Germinal center (tissue), 1 donor: ENCODE measurements at places on chromosomes 7 and 10.

- DNase-seq: no peak
These were observed 289.6 kb downstream of the TCERG1L start for GRCh38 chr10:131021969-131022368.

GRCh38 chr7:30644286-30644955 is 37.8 kb downstream of the CRHR2 start:
- no peak for DNase-seq

- DNase-seq: no peak
These were observed 23.5 kb downstream of the POLL start for GRCh38 chr10:101564490-101564991.

DNA sequence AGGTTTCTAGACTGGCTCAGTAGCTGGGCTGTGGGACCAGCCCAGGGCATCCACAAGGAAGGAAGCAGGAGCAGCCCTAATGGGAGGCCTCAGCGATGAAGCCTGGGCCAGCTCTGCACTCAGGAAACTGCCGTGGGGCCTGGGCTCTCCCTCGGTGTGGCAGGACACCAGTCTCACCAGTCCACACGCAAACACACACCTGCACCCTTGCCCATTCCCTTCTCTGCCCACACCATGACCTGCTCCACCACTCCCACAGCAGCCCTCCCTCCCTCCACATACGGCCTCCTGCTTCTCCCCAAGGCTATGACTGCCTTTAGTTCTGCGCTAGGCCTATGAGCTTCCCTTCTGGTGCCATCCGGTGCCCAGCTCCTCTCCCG is 7.1 kb downstream of the FGF8 start:
- DNase-seq: no peak

DNA sequence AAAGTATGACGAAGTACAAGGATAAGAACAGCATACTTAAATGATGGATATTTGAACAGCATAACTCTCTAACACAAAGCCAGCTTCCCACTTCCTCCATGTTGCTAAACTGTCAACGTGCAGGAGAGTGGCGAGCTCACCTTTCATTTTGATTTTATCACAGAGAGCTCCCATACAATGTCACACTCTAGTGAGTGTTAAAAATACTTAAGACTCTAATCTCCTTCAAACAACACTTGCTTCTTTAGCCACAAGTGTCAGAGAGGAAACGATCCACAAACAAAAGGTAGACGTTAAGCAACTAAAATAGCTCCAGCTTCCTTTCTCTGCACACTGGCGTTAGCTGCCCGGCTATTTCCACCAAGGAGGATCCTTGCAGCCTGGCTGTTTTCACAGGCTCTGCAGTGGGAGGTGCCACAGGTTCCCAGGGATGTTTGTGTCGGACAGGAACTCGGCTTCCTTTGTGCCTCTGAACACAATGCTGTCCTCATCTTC is 194.6 kb downstream of the COBL start:
- no peak for DNase-seq

DNA sequence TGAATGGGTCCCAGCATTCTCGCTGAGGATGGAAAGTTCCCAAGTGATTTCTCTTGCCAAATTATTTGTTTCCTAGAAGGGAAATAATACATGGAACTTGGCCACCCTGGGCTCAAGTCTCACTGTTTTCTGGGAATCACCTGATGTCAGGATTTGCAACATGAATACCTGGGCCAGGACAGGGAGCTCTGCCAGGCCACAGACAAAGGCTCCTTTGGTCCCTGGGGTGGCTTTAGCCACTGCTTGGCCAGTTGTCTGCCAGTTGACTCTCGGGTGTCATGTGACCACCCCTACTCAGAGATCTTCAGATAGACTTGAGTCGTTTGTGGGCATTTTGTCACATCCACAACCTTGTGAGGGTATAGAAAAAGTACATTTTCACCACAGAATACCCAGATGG is 258.0 kb upstream of the HABP2 start:
- DNase-seq: no peak

DNA sequence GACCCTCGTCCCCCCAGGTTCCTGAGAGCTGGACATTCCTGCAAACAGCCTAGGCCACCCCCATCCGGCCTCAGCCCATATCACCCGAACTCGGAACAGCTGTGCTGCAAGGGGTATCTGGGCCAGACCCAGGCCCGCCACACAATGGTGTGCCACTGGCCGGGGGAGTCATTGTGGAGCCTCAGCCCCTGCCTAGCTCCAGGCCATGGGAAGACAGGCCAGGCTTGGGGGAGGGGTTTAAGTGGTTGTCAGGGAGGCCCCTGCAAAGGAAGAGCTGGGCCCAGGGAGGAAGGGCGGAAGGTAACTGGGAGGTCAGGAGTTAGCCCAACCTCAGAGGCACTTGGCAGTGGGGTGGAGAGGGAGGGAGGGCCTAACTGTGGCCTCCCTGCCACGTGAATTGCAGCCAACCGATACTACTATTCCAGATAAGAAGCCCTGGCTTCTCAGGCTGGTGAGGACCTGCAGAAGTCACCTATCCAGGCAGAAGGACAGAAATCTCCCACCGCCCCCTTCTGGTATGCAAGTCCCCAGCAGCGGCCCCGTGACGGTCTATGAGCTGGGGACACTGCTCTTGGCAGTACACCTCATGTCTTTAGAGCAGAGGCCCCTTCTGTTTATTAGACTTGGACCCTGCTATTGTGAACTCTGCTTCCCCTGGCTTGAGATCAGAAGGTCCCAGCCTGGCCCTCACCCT is 26.8 kb downstream of the VSIR start:
- DNase-seq: no peak

DNA sequence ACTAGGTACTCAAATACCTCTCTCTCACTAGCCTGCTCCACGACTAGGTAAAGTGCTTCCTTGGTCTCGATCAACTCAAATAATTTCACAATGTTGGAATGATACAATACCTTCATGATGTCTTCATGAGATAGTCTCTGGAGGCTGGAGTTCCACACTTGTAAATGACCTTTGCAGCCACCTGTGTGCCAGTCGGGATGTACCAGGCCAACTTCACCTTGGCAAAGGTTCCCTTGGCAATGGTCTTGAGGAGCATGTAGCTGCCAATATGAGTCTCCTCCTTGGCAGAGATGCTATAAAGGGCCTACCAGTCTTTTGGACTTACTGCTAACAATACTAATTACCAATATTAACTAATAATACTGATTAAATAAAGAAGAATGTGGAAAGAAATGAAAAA is 42.5 kb upstream of the EEPD1 start:
- DNase-seq: no peak

GRCh38 chr7:139232904-139233303 is 1.9 kb downstream of the UBN2 start:
- DNase-seq: no peak

- no peak for DNase-seq
These were observed 80.9 kb downstream of the LRMDA start for GRCh38 chr10:75512203-75512933.

GRCh38 chr7:74178632-74179031 is 4.5 kb downstream of the EIF4H start:
- no peak for DNase-seq

DNA sequence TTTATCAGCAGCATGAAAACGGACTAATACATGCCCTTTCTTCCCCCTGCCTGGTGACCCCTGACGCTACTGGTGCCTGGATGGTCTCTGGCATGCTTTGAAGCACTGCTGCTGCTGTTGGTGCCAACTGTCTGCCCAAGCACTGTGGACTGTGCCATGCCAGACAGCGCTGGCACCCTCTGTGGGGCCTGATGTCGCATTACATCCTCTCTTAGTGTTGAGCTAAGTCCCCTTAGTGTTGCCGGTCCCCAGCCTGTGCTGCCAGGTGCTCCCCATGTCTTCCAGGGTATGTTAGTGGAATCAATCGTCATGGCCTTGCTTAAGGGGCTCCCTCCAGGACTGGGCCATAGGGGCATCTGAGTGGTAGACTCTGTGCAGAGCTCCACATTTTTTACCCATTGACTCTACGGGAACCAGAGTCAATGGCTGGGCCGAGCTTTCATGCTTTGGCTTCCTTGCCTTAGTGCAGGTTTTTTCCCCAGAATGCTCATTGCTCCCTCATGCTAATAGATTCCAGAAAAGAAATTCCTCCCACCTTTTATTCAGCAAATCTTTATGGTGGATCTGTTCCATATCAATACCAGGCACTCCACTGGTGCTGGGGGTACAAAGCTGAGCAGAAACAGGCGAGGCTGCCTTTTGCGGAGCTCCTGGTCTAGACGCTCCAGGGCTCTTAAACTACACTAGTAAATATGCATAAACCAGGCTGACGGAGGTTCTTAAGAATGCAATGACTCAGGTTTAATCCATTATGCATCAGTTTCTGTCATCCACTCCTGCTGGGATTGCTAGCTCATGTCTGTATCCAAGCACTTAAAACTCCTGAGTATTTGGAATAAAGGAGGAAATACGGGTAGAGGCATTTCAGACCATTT is 21.8 kb upstream of the MRC1 start:
- no peak for DNase-seq

DNA sequence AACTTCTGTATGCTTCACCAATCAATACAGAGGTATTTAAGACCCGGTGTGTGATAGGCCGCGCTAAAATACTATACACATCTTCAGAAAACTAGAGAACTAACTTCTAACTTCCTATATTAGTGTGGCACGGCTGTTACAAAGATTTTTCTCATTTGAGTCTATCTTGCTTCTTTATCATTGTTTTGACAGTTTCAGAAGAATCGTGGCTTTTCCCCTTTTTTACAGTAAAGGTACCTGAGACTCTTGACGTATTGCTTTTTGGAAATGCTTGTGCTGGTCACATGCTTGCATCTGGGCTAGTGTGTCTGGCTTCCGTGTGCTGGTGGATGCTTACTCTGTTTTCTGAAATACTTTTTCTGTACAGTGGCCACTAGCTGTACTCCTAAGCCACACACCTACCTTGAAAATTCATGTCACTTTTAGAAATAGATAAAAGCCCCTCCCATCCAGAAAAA is 12.7 kb downstream of the IKZF1 start:
- peak; percentile 43 for DNase-seq

DNA sequence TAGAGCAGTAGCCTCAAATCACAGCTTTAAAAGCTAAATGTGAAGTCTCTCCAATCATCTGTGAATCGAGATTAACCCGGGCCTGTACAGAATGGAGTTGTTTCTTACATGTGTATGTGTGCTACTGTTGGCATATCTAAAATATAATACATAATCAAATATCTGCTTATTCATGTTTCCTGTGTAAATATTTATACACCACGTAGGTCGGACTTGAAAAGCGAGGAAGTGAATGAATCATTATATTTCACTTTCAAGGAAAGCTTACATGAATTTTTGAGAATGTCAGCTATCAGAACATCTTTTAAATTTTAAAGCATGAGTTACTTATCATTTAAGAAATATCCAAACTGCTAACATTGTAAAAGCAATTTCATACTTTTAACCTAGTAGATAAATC is 233.3 kb downstream of the SLC25A13 start:
- DNase-seq: no peak

GRCh38 chr10:77836299-77836820 is 90.2 kb downstream of the DLG5 start:
- DNase-seq: peak; percentile 50

GRCh38 chr7:123184271-123184670 is 15.5 kb downstream of the SLC13A1 start:
- DNase-seq: no peak

- no peak for DNase-seq
These were observed 99.4 kb downstream of the BTRC start for GRCh38 chr10:101453318-101453717.

DNA sequence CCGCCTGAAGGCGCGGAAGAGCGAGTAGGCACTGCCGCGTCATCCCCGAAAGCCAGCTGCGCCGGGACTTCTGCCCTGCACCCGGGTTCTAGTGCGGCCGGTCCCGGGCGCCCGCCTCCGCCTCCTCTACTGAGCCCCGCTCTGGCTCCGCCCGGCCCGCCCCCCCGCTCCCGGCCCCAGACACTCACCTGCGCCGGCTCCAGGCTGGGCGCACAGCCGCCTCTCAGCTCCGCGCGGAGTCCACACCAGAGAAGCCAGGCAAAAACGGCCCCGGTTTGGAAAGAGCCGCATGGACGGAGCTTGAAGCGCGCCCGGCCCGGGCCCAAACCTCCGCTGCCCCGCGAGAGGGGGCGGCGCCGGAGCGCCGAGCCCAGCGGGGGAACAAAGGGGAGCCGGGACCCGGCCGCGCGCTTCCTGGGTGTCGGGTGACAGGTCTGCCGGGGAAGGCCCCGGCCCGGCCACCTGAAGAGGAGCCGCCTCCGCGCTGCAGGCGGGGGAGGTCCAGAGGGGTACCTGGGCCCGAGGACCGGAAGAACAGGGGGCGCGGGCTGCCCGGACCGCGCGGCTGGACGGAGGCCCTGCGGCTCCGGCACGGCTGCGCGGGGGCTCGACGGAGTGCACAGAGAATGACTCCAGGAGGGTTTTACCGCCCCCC is 168.2 kb downstream of the NRF1 start:
- DNase-seq: peak; percentile 74

GRCh38 chr10:16184096-16184597 is 252.7 kb upstream of the PTER start:
- DNase-seq: no peak

DNA sequence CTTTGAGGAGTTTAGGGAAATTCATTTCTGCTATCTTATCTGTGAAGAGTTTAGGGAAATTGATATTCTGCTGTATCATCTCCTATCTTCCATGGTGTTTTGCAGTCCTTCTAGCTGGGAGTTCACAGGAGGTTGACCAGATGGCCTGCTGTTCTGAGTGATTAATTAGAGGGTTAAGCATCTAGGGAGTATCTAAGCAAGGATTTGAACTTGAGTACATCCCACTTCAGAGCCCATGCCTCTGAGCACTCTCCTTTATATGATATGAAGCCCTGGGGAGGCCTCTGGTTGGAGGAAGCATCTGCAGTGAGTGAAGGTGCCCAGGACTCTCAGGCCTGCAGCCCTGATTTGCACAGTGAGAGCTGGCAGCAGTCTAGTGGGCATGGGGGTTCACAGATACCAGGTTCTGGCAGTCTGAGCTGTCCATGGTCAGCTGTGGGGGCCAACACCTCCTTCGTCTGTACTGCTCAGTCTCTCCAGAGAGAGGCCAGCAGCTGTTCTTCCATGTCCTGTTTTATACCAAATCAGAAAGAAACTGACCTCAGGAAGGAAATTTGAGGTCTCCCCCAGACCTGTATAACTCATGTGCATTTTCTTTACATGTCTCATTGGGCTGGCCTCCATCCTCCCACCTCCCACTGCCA is 156.9 kb downstream of the PLCE1 start:
- DNase-seq: no peak

- DNase-seq: no peak
These were observed 143.4 kb downstream of the TPST1 start for GRCh38 chr7:66348531-66348930.

DNA sequence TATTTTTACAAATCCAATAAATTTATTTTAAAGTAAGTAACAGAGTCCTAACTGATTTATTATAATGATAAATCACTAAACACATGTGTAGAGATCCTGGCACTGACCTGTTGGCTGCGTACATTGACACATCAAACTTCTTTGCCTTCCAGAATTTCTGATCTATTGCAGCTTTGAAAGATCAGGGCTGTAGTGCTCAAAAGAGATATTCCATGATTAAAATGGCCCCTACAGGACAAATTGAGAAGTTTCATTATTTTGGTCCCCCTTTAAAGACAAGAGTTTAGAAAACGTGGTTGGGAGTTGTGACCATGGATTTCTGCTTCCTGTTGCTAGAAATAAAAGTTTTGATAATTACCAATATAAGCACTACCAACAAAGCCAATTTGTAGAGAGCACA is 87.7 kb upstream of the PDK4 start:
- DNase-seq: no peak

- DNase-seq: no peak
These were observed 67.4 kb downstream of the ZNF438 start for GRCh38 chr10:30963992-30964930.

- DNase-seq: no peak
These were observed 343.3 kb downstream of the GRID1 start for GRCh38 chr10:86023336-86023735.

GRCh38 chr7:7176406-7177043 is 5.8 kb upstream of the C1GALT1 start:
- no peak for DNase-seq
